ENCODE measurements at places on chromosomes 7 and 10. TPM values are rescaled to one million over a fixed set of nuclear protein-coding genes. Genes with fewer than 3 reads are reported as not detected.

The GPR141 gene
- total RNA-seq: not detected

The PNPLA8 gene
- 22.3 TPM for total RNA-seq

The WDR86 gene
- 0.78 TPM for total RNA-seq

The JAKMIP3 gene
- total RNA-seq: under 0.01 TPM

The TMEM229A gene
- total RNA-seq: not detected
